ENCODE measurements at places on chromosomes 1 and 21.

DNA sequence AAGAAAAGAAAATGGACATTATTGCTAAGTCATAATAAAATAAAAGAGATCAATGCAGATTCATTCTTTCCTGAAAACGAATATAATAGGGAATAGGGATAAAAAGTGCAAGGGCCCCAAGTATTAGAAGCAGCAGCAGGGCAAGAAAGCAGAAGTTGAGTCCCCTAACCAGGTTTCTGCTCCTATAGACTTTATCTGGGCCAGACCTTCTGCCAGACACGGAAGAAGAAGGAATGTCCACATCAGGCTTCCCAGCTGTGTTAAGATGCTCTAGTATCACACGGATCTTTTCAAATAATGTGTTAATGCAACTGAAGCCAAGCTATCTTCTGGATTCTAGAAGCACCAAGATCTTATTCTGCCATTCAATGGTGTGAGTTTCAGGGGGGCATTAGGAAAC is 26.9 kb downstream of the CD244 start:
- no peak for DNase-seq

GRCh38 chr1:52943876-52944416 is 16.9 kb downstream of the SCP2 start:
- no peak for DNase-seq

DNA sequence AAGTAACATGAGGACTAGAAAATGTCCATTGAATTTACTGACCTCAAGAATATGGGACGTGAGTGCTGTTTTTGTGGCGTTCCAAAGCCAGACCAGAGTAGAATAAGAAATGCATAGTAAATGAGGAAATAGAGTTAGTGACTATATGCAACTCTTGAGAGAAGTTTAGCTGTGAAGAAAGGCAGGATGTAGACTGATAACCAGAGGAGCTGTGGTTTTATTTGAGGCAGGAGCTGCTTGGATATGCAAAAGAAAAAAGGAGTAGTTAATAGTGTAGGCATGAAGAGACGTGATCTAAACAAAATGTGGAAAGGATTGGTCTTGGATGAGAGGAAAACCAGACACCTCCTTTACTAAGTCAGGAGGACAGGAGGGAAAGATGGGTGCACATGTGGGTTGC is 28.2 kb downstream of the DNAH14 start:
- no peak for DNase-seq

- DNase-seq, result peak; percentile 68
These were observed 3.8 kb downstream of the LCA5L start for GRCh38 chr21:39441502-39442475.

GRCh38 chr1:231203259-231204057 is 37.6 kb upstream of the GNPAT start:
- DNase-seq, result no peak

All from mesendoderm (in vitro differentiated cells).